ENCODE measurements at places on chromosomes 16 and 17. TPM values are rescaled to one million over a fixed set of nuclear protein-coding genes. Genes with fewer than 3 reads are reported as not detected.

DNA sequence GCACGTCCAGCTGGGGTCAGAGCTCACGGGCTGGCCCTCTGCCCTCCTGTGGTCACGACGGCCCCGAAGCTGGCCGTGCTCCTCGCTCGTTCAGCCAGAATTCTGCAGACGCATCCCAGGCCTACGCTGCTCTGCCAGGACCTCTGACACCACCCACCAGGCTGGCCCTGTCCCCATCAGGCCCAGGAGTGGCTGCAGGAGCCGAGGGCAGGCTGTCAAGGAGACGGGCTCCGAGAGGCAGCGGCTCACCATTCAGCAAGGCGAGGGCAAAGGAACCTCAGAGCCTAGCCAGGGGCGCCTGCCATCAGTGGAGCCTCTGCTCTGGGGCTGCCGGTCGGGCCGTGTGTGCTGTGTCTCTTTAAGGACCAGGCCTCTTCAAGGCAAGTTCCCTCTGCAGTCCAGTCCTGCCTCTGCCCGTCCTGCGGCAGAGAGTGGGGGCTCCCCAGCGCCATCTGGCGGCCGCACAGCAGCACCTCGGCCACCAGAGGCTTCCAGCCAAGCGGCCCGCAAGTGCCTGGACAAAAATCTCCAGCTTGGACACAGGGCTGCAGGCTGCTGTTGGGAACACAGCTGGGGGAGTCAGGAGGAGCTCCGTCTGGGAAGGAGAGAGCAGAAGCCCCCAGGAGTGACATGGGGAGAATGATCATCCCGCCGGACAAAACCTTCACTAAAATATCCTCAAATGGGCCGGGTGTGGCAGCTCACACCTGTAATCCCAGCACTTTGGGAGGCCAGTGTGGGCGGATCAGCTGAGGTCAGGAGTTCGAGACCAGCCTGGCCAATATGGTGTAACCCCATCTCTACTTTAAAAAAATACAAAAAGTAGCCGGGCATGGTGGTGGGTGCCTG, 7.4 kb upstream of the ABR start:
- DNase-seq = peak; percentile 91

DNA sequence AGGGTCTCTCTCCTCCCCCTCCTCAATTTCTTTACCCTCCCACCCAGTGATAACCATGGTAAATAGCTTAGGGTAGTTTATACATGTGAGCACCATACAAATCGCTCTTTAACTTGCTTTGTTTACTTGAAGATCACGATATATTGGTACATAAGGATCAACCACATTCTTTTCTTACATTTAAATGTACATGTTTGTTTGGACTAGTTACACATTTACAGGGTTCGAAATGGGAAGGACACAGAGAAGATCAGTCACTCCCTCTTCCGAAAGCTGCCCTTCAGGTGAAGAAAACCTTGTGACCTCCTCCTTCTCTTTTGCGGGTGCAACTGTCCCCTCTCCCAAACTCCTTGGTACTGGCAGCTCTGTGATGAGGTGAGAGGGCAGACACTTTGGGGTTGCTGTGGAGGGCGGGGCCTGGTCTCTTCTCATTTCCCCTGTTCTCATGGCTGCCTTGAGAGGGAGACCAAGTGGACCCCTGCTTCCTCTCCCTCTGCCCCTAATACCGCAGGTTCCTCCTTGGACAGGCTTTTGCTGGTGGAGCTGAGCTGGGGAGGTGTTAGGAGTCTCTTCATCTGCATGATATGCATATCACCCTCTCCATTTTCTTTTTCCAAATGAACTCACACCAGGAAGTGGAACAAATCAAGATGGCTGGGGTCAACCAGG, 4.7 kb upstream of the PIK3R6 start:
- no peak for DNase-seq

The TIMM22 gene
- 15.8 TPM for total RNA-seq

The CCDC137 gene
- 12.0 TPM for total RNA-seq

DNA sequence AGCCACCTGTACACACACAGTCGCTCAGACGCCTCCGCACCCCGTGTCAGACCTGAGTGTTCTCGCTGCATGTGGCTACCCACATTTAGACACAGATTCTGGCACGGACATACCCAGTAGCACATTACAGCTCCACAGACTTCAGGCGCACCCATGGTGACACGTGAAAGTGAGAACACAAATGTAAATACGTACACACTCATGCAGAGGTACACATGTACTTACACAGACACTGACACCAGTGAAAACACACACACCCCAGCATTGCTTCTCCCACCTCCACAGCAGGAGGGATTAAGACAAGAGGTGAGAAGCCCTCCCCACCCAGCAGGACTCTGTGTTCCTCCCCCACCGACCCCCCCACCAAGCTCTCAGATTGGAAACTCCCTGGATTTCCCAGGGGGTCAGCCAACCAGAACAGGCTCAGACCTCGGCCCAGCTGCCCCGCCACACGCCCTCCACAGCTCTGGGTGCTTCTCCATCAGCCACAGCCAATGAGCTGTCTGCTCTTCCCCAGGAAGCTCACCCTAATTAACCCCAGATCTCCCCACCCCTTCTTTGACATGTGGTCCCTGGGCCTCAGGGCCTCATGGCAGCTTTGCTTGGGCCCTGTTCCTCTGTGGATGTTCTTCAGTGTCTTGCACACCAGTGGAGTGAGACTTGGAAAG, 5.3 kb upstream of the FOXN1 start:
- DNase-seq = no peak

The DCXR gene
- total RNA-seq = 29.3 TPM

The KRTAP4-1 gene
- not detected for total RNA-seq

DNA sequence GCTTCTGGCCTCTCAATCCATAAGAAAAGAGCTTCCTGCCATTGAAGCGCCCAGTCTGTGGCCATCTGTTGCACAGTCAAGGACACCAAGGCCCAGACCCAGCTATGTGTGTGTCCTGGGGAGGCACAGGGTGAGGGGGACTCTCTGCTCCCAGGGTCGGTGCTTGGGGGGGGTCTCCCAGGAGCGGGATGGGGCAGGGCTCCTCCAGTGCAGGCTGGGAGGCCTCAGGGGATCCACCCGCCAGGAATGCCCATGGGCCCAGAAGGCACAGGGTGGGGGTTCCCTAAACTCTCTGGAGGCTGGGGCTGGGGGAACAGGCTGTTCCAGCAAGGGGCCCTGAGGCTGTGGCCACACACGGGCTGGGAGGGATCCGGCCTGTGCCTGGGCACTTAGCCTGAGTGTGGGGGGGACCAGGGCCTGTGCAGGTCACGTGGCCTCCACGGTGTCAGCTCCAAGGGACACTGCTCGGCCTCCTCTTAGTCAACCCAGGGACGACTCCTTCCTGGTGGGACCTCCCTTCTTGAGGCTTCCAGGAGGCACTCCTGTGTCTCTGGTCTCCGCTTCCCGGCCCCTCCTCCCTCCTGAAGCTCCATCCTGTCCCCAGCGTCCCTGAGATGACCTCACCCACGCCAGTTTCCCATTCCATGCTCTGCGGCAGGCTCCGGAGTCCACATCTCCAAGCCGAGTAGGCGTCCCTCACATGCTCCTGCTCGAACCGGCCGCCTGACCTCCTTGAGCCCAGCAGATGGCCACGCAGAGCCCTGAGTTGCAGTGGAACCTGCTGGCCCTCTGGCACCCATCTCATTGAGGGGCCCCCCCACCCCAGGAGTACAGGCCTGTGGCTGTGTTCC, 23.1 kb upstream of the BAHCC1 start:
- DNase-seq = peak; percentile 50

- no peak for DNase-seq
Observed at GRCh38 chr16:89330177-89330856, 112.8 kb downstream of the ZNF778 start.

- DNase-seq = peak; percentile 64
Observed at GRCh38 chr17:4852567-4853207, 19.5 kb downstream of the MINK1 start.

The PTRH2 gene
- total RNA-seq = 21.6 TPM

- DNase-seq = no peak
Observed at GRCh38 chr16:81676066-81676882, 102.8 kb upstream of the PLCG2 start.

DNA sequence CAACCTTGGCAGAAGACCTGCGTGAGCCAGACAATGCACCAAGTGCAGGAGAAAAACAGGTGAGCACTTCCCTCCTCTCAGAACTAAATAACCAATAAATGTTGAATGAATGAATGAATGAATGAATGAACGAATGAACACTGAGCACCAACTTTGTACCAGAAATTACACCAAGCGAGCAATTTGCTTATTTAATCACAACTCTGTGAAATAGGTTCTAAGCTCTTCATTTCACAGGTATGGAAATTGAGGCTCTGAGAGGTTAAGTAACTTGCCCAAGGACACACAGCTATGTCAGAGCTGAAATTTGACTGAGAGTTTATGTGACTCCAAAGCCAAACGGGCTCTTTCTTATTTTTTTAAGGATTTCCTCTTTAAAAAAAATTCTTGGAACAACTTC, 38.0 kb downstream of the TMEM132E start:
- DNase-seq = no peak

DNA sequence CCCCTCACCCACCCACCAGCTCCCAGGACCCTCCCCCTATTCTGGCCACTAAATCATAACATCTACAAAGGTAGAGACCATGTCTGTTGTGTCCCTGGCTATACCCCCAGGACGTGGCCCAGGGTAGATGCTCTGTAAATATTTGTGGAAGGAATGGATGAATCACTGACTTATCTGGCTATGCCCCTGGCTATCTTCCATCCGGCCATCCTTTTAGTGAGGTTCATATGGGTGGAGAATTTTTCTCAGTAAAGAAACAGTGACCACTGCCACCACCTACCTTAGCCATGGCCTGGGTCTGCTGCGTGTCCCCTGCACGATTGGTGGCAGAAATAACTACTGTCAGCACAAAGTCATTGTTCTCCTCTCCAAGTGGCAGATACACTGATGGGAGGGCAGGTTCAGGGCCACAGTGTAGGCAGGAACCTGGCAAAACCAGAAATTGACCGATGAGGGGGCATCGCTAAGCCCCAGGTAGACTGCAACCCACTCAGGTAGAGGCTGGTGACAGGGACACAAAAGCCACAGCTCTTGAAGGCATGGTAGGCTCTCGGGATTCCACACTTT, 63.1 kb upstream of the BCO1 start:
- DNase-seq = peak; percentile 70

- DNase-seq = peak; percentile 78
Observed at GRCh38 chr17:66829386-66829864, 5.5 kb upstream of the CACNG5 start.

The BICDL2 gene
- total RNA-seq = not detected

DNA sequence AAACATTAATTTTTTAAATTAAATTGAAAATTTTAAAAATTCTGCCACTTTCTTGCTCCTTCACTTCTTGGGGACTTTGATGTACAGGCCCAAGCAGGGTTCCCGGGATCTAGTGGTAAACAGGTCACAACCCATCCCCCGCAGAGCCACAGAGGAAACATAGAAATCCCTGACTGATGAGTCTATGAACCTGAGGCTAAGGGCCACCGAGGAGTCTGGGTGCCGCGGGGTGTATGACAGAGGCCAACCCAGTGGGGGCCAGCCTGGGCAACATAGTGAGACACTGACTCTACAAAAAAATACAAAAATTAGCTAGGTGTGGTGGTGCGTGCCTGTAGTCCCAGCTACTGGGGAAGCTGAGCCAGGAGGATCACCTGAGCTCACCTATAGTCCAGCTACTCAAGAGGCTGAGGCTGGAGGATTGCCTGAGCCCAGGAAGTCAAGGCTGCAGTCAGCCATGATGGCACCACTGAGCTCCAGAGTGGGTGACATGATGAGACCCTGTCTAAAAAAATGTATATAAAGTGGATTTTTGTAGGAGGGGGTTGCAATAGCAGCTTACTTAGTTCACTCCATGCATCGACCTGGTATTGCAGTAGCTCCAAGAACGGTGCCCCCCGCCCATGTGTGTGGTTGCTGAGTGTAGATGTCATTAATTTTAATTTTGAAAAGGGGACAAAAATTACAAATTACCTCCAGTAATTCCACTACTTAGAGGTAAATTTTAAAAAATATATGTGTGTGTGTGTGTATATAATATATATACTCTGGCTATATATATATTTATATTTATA, 9.2 kb upstream of the FLYWCH1 start:
- DNase-seq = no peak

The GRB7 gene
- total RNA-seq = 1.7 TPM

The GLP2R gene
- 0.16 TPM for total RNA-seq

- no peak for DNase-seq
Observed at GRCh38 chr16:67888331-67888730, 3.6 kb downstream of the NRN1L start.

- DNase-seq = no peak
Observed at GRCh38 chr16:53980675-53981074, 276.7 kb downstream of the FTO start.

GRCh38 chr17:75250009-75250471, 11.4 kb downstream of the GGA3 start:
- DNase-seq = peak; percentile 85

DNA sequence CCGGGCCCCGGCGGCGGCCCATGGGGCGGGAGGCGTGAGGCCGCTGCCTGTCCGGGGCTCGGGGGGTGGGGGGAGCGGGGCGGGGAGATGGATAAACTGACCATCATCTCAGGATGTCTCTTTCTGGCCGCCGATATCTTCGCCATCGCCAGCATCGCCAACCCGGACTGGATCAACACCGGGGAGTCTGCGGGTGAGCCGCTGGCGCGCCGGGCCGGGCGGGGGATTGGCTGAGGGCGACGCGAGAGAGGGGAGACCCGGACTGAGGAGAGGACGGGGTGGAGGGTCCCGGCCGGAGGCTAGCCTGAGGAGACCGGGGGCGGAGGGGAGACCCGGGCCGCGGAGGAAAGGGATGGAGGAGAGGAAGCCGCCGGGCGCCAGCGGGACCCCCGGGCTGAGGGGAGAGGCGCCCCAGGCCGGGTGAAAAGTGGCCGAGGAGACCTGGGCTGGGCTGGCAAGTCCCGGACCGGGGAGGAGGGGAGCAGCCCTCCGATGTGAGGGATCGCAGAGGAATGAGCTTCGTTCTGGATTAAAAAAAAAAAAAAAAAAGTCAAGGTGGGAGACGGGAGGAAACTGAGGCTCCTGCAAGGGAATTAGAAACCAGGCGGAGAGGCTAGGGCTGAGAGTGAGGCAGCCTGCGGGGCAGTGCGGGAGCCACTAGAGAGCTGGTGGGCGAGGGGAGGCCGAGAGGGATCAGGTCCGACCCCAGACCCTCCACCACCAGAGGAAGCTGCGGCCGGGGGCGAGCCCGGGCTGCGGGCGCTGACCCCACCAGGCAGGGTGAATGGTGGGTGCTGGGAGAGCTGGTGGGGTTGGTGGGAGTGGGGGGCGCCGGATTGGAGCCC, 526 bp downstream of the MOSMO start:
- no peak for DNase-seq

DNA sequence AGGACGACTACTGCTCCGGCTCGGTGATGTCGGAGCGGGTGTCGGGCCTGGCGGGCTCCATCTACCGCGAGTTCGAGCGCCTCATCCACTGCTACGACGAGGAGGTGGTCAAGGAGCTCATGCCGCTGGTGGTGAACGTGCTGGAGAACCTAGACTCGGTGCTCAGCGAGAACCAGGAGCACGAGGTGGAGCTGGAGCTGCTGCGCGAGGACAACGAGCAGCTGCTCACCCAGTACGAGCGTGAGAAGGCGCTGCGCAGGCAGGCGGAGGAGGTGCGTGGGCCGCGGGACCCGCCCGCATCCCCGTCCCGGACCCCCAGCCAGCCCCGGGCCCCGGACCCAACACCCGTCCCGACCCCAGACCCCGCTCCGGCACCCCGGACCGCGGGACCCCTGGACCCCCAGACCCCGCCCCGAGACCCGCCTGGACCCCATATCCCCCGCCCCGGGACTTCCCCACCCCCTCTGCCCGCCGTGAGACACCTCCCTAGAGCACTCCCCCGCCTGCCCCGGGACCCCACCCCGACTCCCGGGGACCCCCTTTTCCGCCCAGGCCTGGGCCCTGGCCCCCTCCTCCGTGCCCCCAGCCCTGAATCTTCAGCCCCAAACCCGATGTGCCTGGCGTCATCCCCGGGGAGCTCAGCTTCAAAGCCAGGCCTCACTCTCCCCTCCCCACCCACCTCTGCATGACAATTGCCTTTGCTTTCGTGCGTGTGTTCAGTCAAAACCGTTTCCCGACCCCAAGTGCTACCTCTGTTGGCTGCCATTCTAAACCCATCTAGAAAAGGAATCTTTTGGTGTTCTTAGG, 594 bp downstream of the MAPK8IP3 start:
- DNase-seq = peak; percentile 40

All from fibroblast of the aortic adventitia (primary cell).